Common myeloid progenitor, CD34-positive (primary cell): ENCODE measurements at places on chromosomes 7 and 10.

- no peak for DNase-seq
Observed at GRCh38 chr7:17336168-17336567, 37.7 kb downstream of the AHR start.

- no peak for DNase-seq
Observed at GRCh38 chr7:157384301-157384700, 47.5 kb downstream of the DNAJB6 start.

- DNase-seq: no peak
Observed at GRCh38 chr10:44805466-44806210, 105.5 kb upstream of the TMEM72 start.

DNA sequence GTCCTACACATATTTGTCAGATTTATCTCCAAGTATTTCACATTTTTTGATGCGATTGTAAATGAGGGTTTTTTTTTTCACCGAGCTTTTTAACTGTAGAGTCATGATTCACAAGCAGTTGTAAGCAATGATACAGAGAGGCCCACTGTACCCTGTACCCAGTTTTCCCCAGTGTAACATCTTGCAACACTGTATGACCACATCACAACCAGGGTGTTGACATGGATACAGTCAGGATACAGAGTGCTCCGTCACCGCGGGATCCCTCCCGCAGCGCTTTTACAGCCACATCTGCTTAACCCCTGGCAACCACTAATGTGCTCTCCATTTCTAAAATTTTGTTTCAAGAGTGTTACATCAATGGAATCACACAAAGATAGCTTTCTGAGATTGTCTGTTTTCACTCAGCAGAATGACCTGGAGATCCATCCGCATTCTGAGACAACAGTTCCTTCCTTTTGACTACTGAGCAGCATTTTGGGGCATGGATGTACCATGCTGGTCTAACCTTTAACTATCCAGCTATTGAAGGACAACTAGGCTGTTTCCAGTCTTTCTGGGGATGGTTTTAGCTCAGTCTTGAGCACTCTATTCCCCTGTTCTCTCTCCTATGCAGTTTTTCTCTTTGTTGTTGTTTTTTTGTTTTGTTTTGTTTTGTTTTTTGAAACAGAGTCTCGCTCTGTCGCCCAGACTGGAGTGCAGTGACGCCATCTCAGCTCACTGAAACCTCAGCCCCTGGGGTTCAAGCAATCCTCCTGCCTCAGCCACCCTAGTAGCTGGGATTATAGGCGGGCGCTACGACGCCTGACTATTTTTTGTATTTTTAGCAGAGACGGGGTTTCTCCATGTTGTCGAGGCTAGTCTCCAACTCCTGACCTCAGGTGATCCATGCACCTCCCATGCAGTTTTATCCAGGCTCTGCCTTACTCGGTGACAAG, 25.9 kb downstream of the GPRIN2 start:
- DNase-seq: no peak

GRCh38 chr7:108802650-108803049, 233.0 kb downstream of the DNAJB9 start:
- DNase-seq: no peak

DNA sequence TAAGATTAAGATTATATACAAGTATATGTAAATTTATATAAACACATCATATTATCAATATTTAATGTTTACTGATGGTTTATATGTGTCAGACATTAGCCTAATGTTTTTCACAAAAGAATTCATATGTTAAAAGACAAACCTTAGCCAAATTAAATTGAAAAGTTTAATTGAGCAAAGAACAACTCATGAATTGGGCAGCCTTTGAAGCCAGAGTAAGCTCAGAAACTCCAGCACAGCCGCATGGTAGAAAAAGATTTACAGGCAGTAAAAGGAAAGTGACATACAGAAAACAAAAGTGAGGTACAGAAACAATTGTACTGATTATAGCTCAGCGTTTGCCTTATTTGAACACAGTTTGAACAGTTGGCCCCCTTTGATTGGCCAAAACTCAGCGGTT, 124.1 kb downstream of the TSPAN12 start:
- no peak for DNase-seq
